CD8-positive, alpha-beta memory T cell (primary cell): ENCODE measurements at places on chromosomes 5 and 9.

- no peak overlapping the region for H3K4me3 ChIP-seq
- no peaks in the 10 kb centered on the region for H3K4me1 ChIP-seq
- no peaks in the 10 kb centered on the region for H3K27me3 ChIP-seq
- DNase-seq, result no peak
- no peaks in the 10 kb centered on the region for H3K36me3 ChIP-seq
These were observed 222.9 kb upstream of the EFNA5 start for GRCh38 chr5:107893642-107894041.

DNA sequence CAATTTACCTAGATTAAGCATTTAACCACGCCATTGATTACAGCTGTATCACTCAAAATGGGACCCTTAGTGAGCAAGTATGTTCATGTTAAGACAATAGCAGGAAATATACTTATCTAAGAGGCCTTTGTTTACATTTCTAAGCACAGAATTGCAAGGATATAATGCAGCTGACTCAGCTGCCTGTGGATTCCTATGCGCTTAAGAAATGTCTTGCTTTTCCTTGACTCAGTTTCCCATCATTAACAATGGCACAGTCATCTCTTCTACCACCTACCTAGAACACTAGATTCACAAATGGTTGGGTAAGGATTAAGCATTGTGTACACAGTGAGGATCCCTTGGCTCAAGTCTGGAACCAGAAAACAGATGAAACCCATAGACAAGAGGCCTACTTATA is 163.8 kb downstream of the TSSK1B start:
- no peak overlapping the region for H3K4me3 ChIP-seq
- no peaks in the 10 kb centered on the region for H3K4me1 ChIP-seq
- no peaks in the 10 kb centered on the region for H3K36me3 ChIP-seq
- no peak overlapping the region for H3K27ac ChIP-seq
- H3K27me3 ChIP-seq, result no peaks in the 10 kb centered on the region

- H3K27ac ChIP-seq, result no peak overlapping the region
- H3K4me1 ChIP-seq, result no peaks in the 10 kb centered on the region
These were observed 411.2 kb upstream of the SLC30A5 start for GRCh38 chr5:68682400-68683160.

- DNase-seq, result no peak
- H3K4me1 ChIP-seq, result no peaks in the 10 kb centered on the region
- H3K4me3 ChIP-seq, result no peak overlapping the region
- H3K27me3 ChIP-seq, result no peaks in the 10 kb centered on the region
These were observed 337.5 kb downstream of the ZNF608 start for GRCh38 chr5:124408738-124409453.

DNA sequence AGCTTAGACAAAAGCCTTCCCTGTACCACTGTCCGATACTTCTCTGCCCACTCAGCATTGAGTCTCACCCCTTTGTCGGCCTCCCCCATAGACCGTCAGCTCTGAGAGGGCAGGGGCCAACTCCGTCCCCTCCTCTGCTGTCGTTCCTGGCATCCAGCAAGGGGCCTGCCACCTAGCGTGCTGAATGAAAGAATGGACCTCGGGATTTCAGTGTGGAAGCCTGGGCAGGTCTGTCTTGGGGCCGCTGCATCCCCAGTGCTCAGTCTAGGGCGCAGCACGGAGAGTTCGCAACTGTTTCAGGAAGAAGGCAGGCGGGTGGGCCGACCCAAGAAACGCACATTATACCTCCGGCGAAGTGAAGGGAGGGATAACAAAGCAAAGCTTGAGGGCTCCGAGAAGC is 1.5 kb upstream of the TOR1B start:
- no peak for DNase-seq
- no peak overlapping the region for H3K27ac ChIP-seq
- no peaks in the 10 kb centered on the region for H3K36me3 ChIP-seq
- H3K4me1 ChIP-seq, result peaks cover 17% of the 10 kb centered on the region
- H3K27me3 ChIP-seq, result no peaks in the 10 kb centered on the region

DNA sequence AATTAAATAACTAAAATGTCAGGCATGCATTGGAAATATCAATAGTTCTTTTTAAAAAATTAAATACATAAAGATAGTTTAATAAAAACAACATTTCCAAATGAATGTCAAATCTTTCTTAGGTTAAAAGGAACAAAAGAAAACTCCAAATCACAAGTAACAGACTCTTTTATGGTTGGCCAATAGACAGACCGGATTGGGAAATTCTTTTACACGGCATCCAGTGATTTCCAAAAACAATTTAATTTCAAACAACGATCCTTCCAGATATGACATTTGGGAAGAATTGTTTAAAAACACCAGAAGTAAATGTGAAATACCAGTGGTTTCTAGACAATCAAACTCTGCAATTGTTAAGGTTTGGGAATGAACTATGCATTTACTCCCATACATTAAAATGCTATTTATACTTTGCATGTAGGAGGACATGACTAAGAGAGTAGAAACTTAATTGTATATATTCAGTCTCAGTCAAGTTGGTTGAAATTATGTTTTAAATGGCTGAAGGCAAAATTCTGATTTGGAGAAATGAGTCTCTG is 32.8 kb downstream of the ZNF474 start:
- H3K4me3 ChIP-seq, result no peak overlapping the region
- H3K36me3 ChIP-seq, result no peaks in the 10 kb centered on the region
- DNase-seq, result no peak
- no peaks in the 10 kb centered on the region for H3K27me3 ChIP-seq
- no peak overlapping the region for H3K27ac ChIP-seq

GRCh38 chr9:108081112-108081511 is 591.5 kb upstream of the KLF4 start:
- H3K4me3 ChIP-seq, result no peak overlapping the region
- H3K4me1 ChIP-seq, result no peaks in the 10 kb centered on the region
- H3K27me3 ChIP-seq, result no peaks in the 10 kb centered on the region

GRCh38 chr5:66519626-66520025 is 76.6 kb upstream of the MAST4 start:
- no peaks in the 10 kb centered on the region for H3K36me3 ChIP-seq
- H3K4me1 ChIP-seq, result no peaks in the 10 kb centered on the region
- no peaks in the 10 kb centered on the region for H3K27me3 ChIP-seq

DNA sequence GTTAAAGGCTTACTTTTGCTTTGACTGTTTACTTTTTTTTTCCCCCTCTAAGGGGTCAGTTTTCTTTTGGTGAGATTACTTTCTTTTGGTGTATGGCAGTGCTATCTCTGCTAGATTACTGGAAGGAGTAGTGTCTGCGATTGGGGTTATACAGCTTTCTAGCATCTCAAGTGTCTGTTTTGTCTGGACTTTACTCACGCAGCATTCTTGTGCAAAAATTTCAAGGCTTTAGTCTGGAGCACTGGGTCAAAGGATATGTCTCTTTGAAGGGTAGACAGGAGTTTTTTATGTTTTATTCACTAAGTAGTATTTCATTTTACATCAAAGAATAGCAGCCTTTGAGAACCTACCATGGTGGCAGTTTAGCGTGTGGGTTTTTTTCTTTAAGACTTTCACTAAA is 52.6 kb downstream of the NDUFS4 start:
- no peak for DNase-seq
- H3K27ac ChIP-seq, result no peak overlapping the region
- no peaks in the 10 kb centered on the region for H3K4me1 ChIP-seq
- H3K36me3 ChIP-seq, result no peaks in the 10 kb centered on the region

- DNase-seq, result no peak
These were observed 205.0 kb upstream of the ZNF462 start for GRCh38 chr9:106657926-106658325.

- H3K27me3 ChIP-seq, result no peaks in the 10 kb centered on the region
- H3K4me3 ChIP-seq, result no peak overlapping the region
- H3K27ac ChIP-seq, result no peak overlapping the region
- H3K4me1 ChIP-seq, result no peaks in the 10 kb centered on the region
These were observed 2.8 kb upstream of the DIPK1B start for GRCh38 chr9:136709454-136710109.

GRCh38 chr5:192691-192969 is 1.3 kb downstream of the LRRC14B start:
- H3K27me3 ChIP-seq, result peaks cover 5% of the 10 kb centered on the region
- no peaks in the 10 kb centered on the region for H3K36me3 ChIP-seq
- no peak overlapping the region for H3K4me3 ChIP-seq
- no peak overlapping the region for H3K27ac ChIP-seq
- no peak for DNase-seq

DNA sequence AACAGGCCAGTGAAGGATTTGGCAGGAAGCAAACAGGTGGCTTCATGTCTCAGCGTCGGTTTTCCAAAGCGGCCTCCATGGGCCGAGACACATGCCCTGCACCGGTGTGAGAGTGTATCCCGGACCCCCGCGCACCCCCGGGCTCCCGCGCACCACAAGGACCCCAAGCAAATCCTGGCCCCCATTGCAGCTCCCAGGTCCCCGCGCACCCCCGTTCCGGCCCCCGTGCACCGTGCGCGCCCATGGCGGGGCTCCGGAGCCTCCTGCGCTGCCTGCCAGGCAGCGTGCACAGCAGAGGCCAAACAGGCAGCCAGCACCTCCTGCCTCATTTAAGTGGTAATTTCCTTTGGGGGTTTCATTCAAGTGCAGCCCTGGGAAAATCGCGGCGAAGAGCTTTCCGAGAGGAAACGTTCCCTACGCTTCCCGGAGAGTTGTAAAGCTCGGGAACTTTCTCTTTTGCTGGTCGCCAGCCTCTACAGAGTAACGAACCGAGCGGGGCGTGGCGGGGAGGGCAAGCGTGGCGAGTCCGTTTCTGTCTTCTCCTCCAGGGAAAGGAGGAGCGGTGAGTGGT is 145.5 kb upstream of the SLC24A2 start:
- H3K36me3 ChIP-seq, result no peaks in the 10 kb centered on the region
- H3K4me3 ChIP-seq, result no peak overlapping the region
- no peaks in the 10 kb centered on the region for H3K27me3 ChIP-seq
- DNase-seq, result no peak
- H3K4me1 ChIP-seq, result no peaks in the 10 kb centered on the region

GRCh38 chr9:5543875-5544702 is 33.8 kb downstream of the PDCD1LG2 start:
- no peak for DNase-seq
- no peak overlapping the region for H3K4me3 ChIP-seq
- no peaks in the 10 kb centered on the region for H3K4me1 ChIP-seq

DNA sequence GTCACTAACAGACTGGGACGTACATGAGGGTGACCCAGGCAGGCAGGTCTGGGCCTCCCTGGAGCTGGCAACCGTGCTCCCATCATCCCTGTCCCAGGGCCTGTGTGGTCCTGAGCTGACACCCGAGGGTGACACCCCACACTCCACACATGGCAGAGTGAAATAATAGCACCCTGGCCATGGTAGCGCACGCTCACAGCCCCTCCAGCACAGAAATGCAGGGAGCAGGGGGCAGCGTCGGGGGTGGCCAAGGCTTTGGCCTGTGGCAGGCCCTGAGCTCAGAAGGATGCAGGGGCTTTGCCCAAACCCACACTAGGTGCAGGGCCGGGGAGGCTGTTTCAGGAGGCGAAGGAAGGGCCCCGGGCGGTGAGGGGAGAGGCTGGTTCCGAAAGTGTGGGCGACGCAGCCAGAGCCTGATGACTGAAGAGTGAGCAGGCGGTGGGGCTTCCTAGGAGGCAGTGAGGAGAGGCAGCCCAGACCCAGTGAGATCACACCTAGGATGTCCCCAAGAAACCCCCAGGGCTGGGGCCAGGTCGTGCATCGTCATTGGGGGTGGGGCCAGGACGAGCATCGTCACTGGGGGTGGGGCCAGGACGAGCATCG is 12.9 kb downstream of the OR2V2 start:
- H3K27me3 ChIP-seq, result no peaks in the 10 kb centered on the region
- peaks cover 22% of the 10 kb centered on the region for H3K4me1 ChIP-seq
- peak overlapping the region; percentile 96 for H3K27ac ChIP-seq
- peak; percentile 92 for DNase-seq
- H3K36me3 ChIP-seq, result no peaks in the 10 kb centered on the region

DNA sequence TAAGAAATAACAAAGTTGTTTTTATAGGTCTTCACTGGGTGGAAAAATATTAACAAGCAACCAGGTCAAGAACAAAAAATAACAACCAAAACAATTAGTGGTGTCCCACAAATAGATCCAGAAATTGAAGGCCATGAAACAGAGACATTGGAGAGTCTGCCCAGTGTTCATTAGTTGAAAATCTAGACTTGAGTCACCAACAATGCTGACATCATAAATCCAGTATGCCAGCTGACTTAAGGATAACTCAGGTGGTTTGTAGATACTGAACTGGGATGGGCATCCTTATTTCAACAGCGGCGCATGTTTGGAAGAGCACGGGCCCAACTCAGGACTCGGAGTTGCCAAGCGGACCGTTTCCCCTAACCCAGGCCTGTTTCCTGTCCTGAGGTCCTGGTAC is 80.7 kb upstream of the TNFAIP8 start:
- H3K27me3 ChIP-seq, result no peaks in the 10 kb centered on the region
- no peak overlapping the region for H3K27ac ChIP-seq
- no peaks in the 10 kb centered on the region for H3K36me3 ChIP-seq

DNA sequence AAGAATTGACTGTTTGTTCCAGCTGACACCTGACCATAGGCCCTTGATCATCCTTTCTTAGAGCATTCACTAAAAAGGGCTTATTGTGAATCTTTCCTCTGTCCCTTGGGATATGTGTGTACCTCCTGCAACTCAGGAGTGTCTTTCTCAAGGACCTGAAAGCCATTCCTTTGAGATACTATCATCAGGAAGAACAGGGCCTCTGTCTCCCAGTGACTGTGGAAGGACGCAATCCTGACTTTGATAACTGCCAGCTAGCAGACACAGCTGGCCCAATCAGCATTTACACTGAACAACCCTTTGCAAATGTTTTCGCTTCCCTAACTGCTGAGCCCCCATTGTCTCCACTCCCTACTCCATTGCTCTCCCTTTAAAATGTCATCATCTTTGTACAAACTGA is 144.4 kb downstream of the RMI1 start:
- H3K27ac ChIP-seq, result no peak overlapping the region
- H3K4me1 ChIP-seq, result no peaks in the 10 kb centered on the region
- peaks cover 3% of the 10 kb centered on the region for H3K27me3 ChIP-seq
- no peak overlapping the region for H3K4me3 ChIP-seq

DNA sequence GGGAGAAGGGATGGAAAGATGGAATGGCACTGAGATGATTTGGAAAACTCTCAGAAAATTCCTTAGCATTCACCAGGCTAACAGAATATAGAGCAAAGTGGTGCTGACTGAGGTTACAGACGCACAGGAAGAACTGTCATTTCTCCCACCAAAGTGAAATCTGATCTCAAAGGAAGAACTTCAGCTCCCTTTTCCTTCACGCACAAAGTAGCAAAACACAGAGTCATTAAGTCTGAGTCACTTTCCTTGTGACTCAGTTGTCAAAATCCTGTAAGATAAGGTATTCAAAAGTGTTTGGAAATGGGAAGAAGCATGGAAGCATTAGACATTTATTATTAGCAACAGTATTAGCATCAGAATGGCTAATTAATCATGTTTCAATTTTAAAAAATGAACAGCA is 11.7 kb downstream of the MPDZ start:
- DNase-seq, result no peak
- no peak overlapping the region for H3K27ac ChIP-seq
- no peak overlapping the region for H3K4me3 ChIP-seq
- no peaks in the 10 kb centered on the region for H3K27me3 ChIP-seq

DNA sequence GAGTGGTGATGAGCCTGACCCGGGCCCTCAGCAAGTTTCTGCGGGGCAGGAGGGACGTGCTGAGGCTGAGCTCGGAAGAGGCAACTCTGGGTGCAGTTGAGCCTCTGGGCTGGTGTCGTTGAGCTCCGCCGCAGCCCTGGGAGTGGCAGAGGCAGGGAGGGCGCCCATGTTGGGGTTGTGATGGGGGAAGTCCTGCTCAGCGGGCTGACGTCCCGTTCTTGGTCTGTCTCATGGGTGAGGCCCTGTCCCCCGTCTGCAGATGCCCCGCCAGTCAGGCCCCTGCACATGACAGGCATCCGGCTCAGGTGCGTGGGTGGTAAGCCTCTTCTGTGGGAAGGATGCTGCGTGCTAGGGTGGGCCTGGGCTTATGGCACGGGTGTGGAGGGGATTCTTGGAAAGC is 64.3 kb downstream of the RXRA start:
- H3K4me3 ChIP-seq, result peak overlapping the region; percentile 59
- peaks cover 47% of the 10 kb centered on the region for H3K4me1 ChIP-seq
- H3K27me3 ChIP-seq, result no peaks in the 10 kb centered on the region
- H3K36me3 ChIP-seq, result no peaks in the 10 kb centered on the region
- peak overlapping the region; percentile 85 for H3K27ac ChIP-seq
